SW480 (cell line): ENCODE measurements at places on chromosomes 1 and 21.

GRCh38 chr21:35768187-35768586 is 292.1 kb downstream of the SETD4 start:
- no peak for DNase-seq

DNA sequence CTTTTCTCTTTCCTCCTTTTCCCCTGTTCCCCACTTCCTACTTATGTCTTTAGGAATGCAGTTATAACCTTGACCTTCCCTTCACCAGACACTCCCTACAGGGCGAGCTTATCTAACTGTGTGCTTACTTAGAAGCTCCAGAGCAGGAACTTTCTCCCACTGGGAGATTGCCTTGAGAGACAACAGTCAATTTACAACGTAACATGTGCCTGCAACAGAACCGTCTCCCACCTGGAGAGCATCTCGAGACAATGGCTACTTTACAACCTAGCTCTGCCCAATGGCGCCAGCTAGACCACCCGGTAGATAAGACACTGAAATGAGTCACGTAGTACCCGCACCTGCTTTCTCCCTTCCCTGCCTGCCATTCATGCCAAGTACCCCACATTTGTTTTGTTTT is 16.7 kb downstream of the HMGN1 start:
- DNase-seq = no peak

GRCh38 chr21:39564200-39564599 is 48.5 kb upstream of the B3GALT5 start:
- no peak for DNase-seq

DNA sequence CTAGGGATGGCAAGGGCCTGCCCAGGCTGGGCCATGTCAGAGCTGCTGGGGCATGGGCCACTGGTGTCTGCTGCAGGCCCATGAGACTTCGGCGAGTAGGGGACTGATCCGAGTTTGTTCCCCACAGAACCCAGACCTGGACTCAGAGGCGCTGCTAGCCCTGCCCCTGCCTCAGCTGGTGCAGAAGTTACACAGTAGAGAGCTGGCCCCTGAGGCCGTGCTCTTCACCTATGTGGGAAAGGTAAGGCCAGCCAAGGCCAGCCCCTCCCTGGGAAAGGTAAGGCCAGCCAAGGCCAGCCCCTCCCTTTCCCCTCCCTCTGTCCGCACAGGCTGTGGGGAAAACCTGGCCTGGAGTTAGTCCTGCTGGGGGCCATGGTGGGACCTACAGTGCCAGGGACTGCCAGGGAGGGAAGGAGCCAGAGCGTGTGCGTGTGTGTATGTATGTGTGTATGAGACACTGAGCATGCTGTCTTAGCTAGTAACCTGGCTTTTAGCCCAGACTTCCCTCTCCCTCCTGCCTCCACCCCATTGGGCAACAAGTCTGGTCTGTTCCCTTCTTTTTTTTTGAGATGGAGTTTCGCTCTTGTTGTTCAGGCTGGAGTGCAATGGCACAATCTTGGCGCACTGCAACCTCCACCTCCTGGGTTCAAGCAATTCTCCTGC is 8.0 kb downstream of the FAAH start:
- DNase-seq = peak; percentile 67

DNA sequence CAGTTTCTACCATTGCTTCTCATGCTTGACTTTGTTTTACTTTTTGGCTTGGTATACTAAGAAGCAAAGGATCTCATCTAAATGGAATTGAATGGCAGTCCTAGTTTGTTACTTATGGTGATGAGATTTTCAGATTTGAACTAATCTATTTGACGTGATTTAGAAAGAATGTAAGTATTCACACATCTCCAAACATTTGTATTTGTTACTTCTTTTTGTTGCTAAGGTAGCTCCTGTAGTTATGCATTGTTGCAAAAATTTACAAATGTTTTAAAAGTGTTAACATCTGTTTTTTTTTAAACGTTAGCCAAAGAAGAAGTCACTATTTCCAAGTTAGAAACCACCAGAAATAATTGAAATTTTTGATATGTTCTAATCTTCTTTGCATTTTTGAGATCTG is 222.5 kb downstream of the RPS6KC1 start:
- no peak for DNase-seq

GRCh38 chr1:102897557-102897956 is 210.8 kb downstream of the COL11A1 start:
- no peak for DNase-seq

GRCh38 chr1:75986478-75986877 is 54.3 kb upstream of the ASB17 start:
- no peak for DNase-seq

- no peak for DNase-seq
Observed at GRCh38 chr1:31482482-31483011, 69.5 kb downstream of the SERINC2 start.

DNA sequence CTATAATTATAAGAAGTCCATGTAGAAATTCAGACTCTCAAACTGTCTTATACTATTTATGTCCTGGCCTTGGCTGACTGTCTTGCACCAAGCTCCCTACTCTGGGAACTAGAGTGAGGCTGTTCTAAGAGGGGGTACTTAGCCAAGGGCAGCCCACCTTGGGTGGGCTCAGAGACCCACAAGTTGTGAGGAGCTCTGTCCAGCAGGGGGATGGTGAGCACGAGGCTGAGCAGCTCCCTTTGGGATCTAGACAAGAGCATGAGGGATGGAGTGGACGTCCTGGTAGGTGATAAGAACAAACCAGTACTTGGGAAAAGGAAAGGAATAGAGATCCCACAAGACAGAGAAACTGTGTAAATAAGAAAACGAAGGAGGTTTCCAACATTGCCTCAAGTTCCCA is 127.1 kb upstream of the SLC44A3 start:
- DNase-seq = no peak

DNA sequence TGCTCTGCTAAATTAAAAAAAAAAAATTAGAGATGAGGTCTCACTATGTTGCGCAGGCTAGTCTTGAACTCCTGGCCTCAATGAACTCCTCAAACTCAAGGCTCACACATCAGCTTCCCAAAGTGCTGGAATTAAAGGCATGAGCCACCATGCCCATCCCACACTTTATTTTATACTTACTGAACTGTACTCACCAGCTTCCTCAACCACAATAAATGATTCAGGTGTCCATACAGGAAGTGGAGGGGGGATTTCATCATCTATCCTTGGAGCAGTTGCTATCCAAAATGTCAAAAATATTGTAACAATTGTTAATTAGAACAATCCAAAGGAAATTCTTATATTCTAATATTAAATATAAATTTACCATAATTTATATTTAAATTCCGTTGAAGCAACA is 22.4 kb upstream of the RSBN1 start:
- DNase-seq = peak; percentile 20

DNA sequence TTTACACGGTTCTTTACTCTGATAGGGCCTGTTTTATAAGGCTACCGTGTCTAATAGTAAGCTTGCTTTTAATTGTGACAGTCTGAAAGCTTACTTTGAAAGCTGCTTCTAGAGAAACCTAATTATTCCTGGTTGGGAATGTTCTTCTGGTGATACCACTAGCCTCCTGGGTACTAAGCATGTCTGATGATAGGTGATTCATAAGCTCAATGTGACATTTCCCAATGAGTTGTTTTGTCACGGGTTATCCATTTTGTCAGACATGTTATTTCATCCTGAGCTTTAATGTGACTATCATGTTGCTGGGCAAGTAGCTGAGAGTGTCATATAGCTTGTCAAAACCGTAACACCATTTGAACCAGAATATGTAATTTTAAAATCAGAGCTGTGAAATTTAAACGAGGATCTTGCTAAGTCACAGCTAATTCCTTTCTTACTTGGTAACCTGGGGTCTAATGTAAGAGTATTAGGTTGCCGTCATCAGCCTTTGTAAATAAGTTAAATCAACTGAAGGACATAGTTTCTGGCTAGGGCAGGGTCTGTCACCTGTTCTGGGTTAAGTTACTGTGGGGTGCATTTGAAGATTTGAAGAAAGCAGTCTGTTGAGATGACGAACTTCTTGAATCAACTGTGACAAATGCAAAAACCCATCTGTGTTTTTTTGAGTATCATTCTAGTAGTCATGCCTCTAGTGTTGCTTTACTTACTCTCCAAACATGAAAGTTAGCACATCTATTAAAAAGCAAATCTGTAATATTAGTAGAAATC is 529.2 kb downstream of the USP25 start:
- no peak for DNase-seq

DNA sequence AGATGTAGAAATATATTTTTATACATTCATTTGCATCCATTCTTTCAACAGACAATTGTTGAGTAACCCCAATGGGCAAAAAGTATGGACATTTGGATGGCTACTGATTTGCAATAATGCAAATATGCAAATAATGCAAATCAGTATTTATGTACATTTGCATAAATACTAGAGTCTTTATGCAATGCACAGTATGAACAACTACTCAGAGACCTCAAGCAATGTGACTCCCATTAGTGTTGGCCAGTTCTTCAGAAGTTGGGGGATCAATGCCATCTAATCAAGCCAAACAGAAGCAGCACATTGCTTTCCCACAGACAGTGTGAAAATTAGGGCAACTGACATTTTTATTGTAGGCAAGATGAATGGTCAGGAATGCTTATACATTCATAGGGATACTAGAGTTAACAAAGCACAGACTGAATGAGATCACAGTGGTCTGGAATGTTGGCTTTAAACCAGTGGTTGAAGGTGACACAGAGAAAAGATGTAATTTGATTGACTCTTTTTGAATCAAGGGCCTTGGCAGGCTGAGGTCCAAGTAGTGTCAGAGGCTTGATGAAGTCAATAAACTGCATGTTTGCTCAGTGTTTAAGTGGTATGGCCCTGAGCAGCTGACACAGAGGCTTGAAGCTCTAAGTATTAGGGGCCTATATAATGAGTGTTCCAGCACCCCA is 256.6 kb downstream of the CTH start:
- no peak for DNase-seq

- DNase-seq = peak; percentile 18
Observed at GRCh38 chr1:200039849-200040474, 12.5 kb downstream of the NR5A2 start.

- no peak for DNase-seq
Observed at GRCh38 chr1:59394706-59395425, 98.0 kb downstream of the FGGY start.

DNA sequence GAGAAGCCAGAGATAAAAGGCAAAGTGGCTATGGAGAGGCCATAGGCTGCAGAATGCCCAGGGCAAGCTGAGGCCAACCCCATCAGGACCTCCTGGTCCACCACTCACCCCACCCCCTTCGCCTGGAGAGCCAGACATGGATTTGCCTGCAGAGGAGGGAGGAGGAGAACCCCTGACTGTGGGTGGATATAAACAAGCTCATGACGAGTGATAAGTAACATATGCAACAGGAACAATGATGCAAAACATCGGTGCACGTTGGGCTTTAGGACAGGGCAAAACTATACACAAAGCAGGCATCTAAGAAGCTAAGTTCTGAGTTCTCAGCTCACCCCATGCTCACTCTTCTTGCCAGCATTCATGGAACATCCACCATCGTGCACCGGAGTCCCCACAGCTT is 150.3 kb downstream of the ETS2 start:
- DNase-seq = no peak

- peak; percentile 9 for DNase-seq
Observed at GRCh38 chr1:107142140-107142542, 1.3 kb downstream of the NTNG1 start.
